CD4-positive, alpha-beta memory T cell (primary cell): ENCODE measurements at places on chromosomes 7 and 10.

DNA sequence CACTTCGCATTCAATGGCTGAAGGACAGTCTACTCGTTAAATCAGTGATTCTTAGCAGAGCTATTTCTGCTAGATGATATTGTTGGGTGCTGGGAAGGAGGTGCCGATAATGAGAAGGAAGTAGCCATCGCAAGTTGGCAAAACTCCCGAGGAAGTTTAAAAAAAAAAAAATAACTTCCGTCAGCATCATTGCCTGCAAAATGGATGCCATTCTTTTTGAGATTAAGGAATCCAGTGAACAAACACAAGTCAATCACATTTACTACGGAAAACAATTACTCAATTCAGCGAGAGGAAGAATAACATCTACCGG is 74.4 kb upstream of the SFMBT2 start:
- no peak for DNase-seq

- no peak for DNase-seq
Observed at GRCh38 chr10:51340845-51341610, 266.7 kb downstream of the PRKG1 start.

DNA sequence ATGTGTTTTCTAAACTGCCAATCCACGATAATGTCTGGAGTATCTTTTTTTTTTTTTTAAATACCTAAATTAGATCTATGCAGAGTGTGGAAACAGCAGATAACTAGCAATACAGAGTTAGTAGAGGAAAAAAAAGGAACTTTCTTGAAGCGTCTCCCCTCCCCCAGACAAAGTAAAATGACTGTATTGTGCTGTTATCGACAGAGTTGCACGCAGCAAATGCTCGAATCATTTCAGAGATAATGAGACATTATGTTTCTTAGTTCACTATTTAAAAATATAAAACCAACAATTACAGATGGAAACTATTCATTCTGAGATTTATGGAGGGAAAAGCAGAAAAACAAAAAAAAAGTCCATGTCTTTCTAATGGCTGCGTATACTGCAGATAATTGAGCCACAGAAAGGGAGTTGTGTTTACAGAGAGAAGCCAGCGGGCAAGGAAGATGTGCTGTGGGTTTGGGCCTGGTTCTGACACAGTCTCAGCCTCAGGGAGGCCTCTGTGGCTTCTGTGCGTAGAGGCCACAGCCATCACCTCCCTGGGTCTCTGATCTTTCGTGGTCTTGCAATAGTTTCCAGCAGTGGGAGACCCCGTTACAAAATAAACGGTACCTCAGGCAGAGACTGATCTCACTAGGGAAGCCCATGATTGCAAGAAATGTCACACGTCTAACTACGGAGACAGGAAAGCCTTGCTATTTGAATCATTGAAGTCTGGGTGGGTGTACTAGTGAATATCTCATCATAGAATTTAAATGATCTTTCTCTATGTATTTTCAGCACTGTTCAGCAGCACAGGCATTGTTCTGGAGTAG is 19.1 kb upstream of the KLF6 start:
- peak; percentile 75 for DNase-seq

DNA sequence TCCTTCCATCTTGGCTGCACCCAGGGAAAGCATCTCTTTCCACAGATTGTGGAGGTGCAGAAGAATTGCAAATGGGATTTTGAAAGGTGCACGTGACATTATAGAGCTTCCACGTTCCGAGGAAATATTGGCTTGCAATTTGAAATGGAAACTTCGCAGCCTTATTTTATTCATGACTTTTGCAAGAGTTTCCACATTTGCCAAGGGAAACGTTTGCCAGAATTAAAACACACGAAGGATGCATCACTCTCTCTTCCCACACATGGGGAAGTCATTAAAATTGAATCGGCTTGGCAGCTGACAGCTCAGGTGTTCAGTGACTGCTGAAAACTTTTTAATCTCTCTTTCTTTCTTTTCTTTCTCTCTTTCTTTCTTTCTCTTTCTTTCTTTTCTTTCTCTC is 475.4 kb upstream of the IGFBP3 start:
- no peak for DNase-seq

DNA sequence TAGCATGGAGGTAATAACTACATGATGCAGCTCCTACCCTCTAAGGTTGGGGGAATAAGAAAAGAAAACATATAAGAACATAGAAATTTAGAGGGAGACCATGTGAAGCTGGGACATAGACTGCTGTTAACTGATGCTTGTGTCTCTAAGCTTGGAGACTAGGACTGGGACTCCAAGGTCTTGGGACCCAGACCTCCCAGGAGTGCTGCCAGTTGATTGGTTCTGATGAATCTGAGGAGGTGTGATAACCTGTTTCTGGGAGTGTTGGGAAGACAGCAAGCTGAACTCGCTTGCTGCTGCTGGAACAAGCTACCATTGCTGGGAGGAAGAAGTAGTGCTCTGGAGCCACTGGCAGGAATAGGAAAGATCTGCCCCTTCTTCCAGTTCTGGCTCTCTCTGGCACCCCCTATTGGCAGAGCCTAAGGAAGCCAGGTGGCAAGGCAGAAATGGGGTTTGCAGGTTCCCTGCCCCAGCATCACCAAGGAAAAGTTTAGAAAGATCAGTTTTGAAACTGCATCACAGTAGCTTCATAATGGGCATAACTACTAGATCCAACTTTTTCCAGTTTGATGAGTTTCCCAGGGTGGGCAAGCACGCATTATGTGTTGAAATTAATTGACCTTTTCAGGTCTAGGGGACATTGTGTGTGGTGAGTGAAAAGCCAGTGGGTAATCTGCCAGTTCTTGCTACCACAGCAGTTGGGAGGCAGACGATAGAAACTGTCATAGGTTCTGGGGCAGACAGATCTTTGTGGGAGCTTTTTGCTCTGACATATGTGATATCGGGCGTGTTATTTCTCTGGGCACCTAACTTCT is 140.7 kb downstream of the SND1 start:
- DNase-seq: peak; percentile 8

DNA sequence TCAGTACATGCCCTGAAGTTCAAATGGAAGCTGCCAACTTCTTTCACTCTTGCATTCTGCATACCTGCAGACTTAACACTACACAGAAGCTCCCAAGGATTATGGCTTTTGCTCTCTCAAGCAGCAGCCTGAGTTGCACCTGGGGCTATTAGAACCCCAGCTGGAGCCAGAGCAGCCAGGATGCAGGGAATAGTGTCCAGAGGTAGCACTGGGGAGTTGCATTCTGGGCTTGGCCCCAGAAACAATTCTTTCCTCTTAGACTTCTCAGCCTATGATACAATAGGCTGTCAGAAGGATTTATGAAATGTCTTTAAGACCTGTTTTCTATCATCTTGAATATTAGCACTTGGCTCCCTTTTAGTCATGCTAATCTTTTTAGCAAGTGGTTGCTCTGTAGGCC is 886.7 kb upstream of the GHITM start:
- DNase-seq: no peak

DNA sequence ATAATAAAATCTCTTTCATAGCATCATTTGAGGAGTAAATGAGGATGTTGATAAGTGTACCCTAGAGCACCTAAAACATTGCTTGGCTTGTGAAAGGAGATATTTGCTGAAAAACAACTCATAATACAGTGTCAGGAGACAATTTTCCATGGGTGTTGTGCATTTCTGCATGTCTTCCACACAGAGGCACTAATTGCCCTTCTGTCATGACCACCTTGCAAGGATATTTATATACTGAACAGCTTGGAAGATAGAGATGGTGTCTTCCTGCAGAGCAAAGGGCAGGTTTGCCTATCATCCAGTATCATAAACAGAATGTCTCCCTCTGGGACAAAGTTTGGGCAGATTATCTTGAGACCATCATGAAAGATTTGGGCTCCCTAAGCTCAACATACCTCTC is 495.2 kb upstream of the LRRN3 start:
- no peak for DNase-seq

- no peak for DNase-seq
Observed at GRCh38 chr7:20991544-20991943, 204.9 kb upstream of the SP8 start.

GRCh38 chr7:20302891-20303290 is 27.8 kb upstream of the ITGB8 start:
- no peak for DNase-seq

DNA sequence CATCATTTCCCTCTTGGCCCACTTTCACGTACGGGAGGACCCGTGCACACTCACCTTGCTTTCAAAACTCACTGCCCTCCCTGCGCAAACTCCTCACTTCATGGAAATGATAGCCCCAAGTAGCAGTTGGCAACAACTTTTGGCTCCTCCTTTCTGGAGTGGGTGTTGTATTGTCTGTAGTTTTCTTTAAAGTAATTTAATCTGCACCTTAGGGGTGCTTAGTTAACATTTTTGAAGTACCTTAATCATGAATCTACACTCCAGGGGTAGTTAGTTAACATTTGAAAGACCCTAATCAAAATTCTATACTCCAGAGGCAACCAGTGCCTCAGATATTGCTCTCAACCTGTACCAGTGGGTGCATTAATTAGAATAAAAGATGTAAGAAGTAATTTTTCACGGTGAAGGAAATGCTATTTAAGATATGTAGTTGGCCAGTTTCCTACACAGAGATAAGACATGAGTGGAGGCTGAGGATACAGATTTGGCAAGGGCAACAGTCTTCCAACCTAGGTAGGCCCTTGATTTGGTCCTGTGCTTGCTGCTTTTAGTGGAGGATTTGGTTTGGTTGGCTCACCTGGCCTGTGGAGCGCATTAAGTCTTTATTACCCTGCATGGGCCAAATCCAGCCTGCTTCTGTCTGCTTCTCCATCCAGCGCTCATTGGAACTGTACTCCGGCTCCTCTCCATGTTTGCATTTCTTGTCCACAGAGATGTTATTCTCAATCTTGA is 93.0 kb downstream of the EXOC4 start:
- DNase-seq: no peak

DNA sequence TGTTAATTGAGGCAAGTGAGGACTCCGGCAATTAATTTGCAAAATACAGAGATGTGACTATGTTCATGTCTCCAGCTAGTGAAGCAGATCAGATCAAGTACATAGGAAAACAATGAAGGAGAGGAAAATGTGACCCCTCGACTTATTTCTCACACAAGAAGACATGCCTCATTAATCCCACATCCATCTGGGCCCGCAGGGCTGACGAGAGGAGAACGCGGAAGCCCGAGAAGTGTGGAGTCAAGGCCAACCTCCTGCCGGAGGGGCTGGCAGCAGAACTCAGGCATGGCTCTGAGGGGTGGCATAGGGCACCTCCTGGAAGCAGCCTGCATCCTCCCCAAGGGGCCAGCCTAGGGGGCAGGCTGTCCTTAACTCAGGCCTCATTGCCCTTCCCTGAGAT is 54.4 kb downstream of the ZNF503 start:
- no peak for DNase-seq

DNA sequence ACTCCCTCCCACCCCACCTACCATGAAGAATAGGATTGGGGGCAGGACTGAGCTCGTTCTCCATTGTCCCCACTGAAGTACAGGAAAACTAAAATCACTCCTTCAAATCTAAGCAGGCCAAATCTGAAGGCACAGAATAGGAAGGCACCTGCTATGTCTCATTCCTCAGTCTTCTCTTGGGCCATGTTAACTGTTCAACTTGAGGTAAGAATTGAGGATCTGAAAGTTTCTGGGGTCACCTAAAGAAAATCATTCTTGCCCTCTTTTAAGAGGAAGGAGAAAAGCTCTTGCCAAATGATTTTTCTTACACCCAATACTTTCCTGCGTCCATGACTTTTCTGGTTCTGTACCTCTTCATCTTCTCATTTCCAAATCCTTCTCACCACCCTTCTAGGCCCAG is 4.9 kb downstream of the CPN1 start:
- no peak for DNase-seq
